ENCODE measurements at places on chromosomes 3 and 15. TPM values are rescaled to one million over a fixed set of nuclear protein-coding genes. Genes with fewer than 3 reads are reported as not detected.

- no peak for ATAC-seq
Measured at GRCh38 chr15:25768271-25768670, 94.9 kb downstream of the ATP10A start.

- ATAC-seq = no peak
Measured at GRCh38 chr3:34678575-34678974, 880.1 kb downstream of the PDCD6IP start.

The DAPK2 gene
- 10.6 TPM for total RNA-seq

- ATAC-seq = no peak
Measured at GRCh38 chr15:41933771-41934170, 38.6 kb downstream of the EHD4 start.

DNA sequence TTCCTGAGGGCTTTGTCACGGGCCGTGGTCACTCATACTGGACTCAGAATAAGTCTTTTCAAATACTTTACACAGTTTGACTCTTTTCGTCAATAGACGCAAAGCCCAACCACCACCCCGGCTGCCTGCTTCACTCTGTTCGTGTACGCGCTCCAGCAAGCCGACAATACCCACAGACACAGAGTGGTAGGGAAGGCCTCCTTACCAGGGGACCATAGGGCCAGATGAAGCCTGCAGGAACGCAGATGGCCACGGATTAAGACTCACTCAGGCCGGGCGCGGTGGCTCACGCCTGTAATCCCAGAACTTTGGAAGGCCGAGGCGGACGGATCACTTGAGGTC is 29.7 kb downstream of the EFCAB12 start:
- ATAC-seq = peak; percentile 27

- no peak for ATAC-seq
Measured at GRCh38 chr3:12472000-12472610, 12.2 kb upstream of the TSEN2 start.

DNA sequence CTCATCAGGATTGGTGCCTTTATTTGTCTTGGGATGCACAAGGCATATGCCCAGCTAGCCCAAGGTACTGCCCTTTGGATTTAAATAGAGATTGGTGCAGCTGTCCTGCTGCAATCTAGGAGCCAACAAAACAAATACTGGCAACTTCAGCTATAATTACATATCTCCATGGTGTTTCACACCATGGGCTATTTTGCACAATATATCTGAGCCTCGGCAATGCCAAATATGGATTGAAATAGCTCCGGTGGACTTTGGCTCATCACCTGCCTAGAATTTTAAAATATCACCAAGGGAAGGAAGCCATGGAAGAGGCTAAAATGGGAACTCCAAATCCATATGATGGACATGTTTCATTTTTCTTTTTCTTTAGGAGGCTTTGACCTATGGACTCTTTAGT is 367.8 kb upstream of the UMPS start:
- no peak for ATAC-seq

DNA sequence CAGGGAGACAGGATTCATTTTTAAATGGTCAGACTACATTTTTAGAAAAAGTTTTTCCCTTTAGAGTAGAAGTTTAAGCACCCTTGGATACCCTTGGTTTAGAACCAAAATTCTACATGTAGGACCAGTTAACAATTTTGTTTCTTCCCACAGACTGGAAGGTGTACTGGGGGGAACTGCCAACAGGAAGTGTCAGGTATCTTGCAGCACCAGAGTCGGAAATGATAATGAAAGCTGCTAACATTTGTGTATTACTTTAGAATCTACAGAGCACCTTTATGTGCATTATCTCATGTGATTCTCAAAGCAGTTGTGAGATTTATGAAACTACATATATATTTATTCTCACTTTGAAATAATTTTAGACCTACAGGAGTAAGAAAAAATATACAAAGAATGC is 21.5 kb downstream of the SPRED1 start:
- no peak for ATAC-seq

GRCh38 chr3:88318067-88318466 is 168.3 kb downstream of the C3orf38 start:
- no peak for ATAC-seq

The SLC12A8 gene
- total RNA-seq = 0.53 TPM

- no peak for ATAC-seq
Measured at GRCh38 chr15:88388686-88389085, 78.5 kb downstream of the MRPL46 start.

- peak; percentile 51 for ATAC-seq
Measured at GRCh38 chr3:31777092-31777491, 204.0 kb downstream of the OSBPL10 start.

GRCh38 chr15:100131321-100132224 is 210.2 kb downstream of the ADAMTS17 start:
- peak; percentile 65 for ATAC-seq

DNA sequence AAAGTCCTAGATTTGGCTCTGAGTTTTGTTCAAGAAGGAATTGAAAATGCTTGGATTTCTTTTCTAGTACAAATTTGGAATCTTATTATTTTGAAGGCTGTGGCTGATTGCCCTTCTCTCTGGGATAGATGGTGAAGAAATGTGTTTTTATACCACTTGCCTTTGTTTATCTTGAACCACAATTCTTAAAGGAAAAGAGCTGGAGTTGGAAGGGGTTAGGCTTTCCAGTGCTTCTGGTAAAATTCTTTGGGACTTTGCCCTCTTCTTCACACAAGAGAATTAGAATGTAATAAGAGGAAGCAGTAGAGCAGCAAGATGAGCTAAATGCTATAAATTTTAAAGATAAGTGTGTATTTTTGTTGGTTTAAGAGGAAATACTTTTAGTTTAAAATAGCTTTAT is 65.8 kb downstream of the COL6A5 start:
- no peak for ATAC-seq

The SIDT1 gene
- total RNA-seq = 20.8 TPM

DNA sequence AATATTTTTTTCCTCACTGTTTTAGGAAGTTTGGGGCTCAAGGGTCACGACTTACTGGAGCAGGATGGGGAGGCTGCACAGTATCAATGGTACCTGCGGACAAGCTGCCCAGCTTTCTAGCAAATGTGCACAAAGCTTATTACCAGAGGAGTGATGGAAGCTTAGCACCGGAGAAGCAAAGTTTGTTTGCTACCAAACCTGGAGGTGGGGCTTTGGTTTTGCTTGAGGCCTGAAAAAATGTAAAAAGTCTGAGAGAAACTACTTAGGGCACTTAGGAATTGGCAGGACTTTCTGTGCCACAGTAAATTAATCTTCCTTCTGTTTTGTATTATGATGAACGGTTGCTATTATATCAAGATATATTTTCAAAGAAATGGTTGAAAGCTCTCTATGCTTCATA is 95.1 kb upstream of the FGF7 start:
- ATAC-seq = no peak

GRCh38 chr15:25092661-25093060 is 137.9 kb downstream of the SNRPN start:
- no peak for ATAC-seq

DNA sequence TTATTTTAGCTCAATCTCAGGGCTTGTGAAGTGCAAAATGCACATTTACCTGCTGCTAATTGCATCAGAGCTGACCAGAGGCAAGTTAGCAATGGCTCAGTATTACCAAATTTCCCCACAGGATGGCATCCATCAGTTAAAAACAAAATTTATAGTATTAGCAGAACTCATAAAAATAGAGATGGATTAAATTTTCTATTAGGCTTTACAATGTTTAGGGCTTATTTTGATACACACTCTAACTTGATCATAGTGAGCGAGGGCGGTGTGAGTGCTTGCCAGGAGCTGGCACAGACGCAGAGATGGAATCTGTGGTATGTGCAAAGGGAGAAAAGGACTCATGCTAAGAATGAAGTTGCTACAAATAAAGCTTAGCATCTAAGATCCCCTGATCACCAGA is 241.0 kb downstream of the NSUN3 start:
- ATAC-seq = no peak

DNA sequence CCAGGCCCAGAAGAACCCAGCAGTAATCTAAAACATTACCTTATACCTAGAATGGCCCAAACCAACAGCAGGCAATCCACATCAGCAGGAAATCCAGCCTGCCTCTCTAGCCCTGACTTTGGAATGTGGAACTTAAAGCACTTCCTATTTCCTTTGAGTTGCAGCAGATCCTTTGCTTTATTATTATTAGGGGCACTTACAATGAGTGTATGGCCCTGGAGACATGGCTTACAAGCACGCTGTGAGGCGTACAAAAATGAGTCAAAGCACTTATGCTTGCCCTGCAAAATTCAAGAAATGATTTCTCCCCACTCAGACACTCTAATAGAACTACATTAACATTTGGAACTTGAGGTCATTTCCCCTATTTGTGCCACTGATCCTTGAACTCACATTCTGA is 9.5 kb upstream of the KNSTRN start:
- no peak for ATAC-seq

GRCh38 chr15:89439764-89440163 is 56.6 kb downstream of the RHCG start:
- no peak for ATAC-seq

- ATAC-seq = no peak
Measured at GRCh38 chr3:168040607-168041208, 55.0 kb downstream of the GOLIM4 start.

DNA sequence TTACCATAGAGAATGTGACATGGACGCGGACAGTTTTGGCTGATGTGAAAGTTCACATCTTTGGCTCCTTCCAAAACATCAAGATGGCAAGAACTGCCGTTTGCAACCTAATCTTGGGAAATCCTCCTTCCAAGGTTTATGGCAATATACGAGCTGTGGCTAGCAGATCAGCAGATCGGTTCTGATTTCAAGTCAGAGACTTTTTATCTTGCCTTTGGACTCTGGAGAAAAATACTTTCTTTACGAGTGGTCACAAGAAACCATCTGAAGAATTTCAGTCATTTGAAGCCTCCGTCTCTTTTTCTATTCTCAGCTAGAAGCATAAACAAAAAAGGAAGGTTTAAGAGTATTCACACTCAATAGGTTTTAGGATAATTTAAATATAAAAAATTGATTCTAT is 153.5 kb upstream of the MEIS2 start:
- no peak for ATAC-seq

DNA sequence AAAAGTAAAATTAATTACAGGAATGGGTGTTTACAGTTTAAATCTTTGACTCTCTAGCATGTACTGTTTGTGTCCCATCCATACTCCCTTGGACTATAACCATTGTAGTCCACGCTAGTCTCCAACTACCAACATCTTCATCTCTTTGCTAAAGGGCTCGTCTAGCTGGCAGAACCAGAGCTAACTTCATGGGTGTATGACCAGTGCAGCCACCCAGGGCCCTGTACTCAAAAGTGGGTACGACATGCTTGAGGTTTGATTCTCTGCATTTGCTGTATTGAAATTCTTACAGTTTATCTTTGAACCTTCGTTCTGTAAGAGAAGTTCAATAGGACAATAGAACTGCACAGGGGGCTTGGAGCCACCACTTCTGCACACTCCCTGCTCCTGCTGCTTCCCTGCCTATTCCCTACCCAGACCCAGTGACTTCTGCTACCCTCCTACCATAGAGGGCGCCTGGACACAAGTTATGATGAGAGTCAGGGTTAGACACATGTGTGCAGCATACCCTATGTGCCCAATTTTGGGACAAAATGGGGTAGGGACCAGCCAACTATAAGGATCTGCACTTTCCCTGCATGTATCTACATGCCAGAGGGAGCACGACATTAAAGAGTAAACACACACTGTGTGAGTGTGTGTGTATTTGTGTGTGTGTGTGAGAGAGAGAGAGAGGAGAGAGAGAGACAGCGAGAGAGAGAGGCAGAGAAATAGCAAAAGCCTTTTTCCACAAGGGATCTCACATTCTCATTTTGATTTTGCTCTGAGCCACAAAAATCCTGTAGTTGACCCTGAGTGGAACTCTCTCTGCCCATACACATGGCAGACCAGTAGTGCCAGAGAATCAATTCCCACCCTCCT is 59.0 kb upstream of the NECTIN3 start:
- ATAC-seq = peak; percentile 29
